ENCODE measurements at places on chromosomes 13 and 19.

DNA sequence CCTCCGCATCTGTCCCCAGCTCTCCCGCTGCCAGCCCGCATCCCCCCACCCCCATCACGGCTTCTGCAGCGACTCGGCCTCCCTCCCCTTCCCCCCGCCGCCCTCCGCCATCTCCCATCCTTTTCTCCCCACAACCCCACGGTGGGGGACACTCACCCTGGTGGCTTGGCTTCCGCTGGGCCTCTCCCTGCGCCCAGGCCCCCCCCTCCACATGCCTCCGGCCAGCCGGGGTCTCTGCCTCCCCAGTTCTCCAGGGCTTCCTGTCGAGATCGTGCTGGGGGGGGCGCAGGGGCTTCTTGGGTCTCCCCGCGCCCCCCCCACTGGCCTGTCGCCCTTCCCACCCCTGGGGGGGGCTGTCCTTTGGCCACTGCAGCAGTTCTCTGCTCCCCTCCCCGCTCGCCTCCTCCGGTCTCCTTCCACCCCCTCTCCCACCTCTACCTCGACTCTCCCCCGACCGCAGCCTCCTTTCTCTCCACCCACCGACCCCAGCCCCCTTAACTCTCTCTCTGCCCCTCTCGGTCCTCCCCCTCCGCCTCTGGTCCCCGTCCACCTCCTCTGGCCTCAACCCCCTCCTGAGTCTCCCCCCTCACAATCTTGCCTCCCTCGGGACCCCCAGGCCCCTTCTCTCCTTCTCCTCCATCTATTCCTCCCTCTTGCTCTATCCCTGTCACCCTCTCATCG lies 17.1 kb downstream of the LRRC4B start:
- DNase-seq = no peak

- no peak for DNase-seq
These were observed 2.7 kb upstream of the RASAL3 start for GRCh38 chr19:15466851-15467733.

DNA sequence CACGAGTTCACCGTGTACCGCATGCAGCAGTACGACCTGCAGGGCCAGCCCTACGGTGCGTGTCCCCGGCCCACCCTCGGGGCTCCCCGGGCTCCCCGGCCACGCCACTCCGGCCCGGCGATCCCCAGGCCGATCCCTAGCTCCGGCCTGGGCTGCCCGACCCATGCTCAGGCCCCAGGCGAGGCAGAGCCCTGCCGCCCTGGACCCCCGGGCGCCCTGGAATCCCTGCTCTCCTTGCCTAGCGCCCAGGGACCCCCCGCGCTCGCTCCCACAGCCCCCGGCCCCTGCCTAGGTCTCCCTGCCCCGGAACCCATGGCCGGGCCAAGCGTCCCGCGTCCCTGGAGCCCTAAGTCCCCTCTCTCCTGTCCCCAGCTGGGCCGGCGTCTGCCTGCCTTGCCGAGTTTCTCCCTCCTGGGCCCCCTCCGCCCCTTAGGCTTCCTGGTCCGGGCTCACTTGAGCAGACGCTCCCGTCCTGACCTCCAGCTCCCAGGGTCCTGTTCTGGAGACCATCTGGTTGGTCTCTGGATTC lies 494 bp downstream of the NCLN start:
- no peak for DNase-seq

DNA sequence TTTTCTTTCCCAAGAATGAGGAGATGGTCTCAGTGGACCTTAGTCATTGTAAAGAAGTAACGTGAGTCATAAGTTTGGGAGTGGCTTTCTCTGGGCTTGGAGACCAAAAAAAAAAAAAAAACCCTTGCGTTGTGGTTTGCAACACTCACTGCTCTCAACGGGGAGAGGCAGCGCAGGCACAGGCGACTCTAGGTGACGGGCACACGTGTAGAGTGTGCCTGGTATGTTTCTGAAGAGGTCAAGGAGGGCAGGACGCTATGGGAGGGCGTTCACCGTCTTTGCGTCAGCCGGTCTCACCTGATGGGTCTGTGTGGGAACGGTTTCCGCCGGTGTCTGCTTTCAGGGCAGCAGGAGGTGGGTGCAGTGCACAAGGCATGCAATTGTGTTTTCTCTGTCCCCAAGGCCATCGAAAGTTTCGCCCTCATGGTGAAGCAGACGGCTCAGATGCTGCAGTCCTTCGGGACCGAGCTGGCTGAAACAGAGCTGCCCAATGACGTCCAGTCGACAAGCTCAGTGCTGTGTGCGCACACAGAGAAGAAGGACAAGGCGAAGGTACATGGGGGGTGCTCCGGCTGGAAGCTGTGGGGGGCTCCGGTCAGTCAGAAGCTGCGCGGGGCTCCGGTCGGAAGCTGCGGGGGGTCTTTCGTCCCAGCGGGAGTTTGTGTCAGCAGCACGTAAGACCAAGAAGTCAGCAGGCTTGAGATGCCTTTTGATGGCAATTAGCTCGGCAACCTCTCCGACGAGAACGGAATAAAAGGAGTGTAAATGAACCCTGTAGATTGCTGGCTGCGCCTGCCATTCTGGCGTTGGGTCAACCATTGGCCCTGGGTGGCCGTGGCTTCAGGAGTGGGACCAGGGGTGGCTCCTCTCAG lies 40.8 kb upstream of the F7 start:
- DNase-seq = peak; percentile 35

- DNase-seq = no peak
These were observed 2.5 kb downstream of the IGFL1 start for GRCh38 chr19:46232029-46232428.

DNA sequence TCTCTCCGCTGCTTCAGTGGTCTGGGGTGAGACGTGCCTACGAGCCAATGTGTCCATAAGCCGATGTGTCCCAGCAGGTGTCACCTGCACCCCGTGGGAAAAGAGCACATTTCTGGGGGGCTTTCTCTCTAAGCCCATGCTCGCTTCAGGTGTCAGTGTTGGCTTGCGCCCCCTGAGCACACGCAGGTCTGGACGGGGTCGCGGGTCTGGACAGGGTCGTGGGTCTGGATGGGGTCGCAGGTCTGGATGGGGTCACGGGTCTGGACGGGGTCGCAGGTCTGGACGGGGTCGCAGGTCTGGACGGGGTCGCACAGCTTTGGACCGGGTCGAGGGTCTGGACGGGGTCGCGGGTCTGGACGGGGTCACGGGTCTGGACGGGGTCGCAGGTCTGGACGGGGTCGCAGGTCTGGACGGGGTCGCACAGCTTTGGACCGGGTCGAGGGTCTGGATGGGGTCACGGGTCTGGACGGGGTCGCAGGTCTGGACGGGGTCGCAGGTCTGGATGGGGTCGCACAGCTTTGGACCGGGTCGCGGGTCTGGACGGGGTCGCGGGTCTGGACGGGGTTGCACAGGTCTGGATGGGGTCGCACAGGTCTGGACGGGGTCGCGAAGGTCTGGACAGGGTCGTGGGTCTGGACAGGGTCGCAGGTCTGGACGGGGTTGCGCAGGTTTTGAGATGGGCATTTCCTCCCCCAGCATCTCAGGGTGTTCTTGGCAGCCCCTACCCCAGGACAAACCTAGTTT lies 24.5 kb upstream of the TFDP1 start:
- DNase-seq = no peak

- peak; percentile 39 for DNase-seq
These were observed 2.8 kb downstream of the GIPR start for GRCh38 chr19:45670670-45671453.

DNA sequence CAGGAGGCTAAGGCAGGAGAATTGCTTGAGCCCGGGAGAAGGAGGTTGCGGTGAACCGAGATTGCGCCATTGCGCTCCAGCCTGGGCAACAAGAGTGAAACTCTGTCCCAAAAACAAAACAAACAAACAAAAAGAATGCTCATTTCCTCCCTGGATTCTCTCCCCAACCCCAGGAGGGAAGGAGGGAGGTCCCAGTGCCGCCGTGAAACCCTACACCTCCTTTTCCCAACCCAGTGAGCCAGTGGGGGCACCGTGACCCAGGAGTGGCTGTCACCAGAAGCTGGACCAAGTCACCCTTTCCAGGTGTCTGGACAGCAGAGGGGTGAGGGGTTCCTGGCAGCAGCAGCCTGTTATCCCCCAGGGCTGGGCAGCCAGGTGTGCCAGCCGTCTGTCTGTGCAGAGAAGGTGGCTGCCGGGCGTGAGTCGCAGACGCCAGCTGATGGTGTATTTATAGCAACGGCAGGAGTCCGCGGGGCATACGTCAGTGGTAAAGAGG lies 23.5 kb downstream of the NFIC start:
- no peak for DNase-seq

- DNase-seq = no peak
These were observed 15.8 kb downstream of the ARHGAP33 start for GRCh38 chr19:35790981-35791813.

DNA sequence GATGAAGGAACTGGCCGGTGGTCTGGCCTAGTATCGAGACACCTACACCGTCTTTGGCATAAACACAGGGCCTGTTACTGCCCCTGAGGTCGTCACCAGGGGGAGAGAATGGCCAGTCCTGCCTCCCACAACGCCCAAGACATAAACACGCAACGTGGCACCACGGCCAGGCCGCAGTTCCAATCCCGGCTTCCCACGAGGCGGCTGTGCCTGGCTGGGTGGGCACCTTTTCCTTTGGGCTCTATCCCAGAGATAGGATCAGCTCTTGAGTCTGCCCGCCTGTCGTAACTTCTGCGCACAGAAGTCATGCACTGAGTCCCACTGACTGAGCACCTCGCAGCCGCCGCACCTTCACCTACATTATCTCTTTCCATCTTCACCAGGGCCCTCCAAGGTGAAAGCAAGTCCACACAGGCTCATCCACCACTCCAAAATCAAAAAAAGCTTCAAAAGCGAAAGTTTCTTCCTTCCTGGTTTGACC lies 1.1 kb downstream of the MIER2 start:
- DNase-seq = no peak

GRCh38 chr13:83340170-83340569 lies 542.1 kb downstream of the SLITRK1 start:
- DNase-seq = no peak

DNA sequence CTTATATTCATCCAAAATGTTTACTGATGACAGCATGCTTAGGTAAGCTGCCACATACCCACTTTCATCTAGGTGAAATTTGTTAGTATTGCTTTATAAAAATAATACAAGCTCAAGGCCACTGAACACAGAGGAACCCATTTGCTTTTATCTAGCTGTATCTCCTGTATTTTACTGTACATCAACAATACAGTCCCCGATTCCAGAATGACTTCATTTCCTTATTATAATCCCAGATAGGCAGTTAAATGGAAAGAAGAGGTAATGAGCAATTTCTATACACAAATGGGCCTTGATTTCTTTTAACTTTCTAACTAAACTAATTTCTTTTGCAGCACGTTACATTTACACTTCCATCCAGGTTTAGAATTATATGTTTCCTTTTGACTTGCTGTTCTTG lies 86.2 kb downstream of the SHISA2 start:
- no peak for DNase-seq

- DNase-seq = no peak
These were observed 7.4 kb upstream of the PGLS start for GRCh38 chr19:17504030-17504429.

- DNase-seq = no peak
These were observed 2.7 kb downstream of the SIPA1L3 start for GRCh38 chr19:37909661-37910199.
